IPS-NIHi11 (cell line): ENCODE measurements at places on chromosomes 7 and 10.

- no peak for DNase-seq
These were observed 135.9 kb upstream of the RHEB start for GRCh38 chr7:151655555-151655954.

- no peak for DNase-seq
These were observed 27.3 kb upstream of the SKAP2 start for GRCh38 chr7:26891400-26892350.

- DNase-seq: peak; percentile 82
These were observed 5.7 kb downstream of the KAZALD1 start for GRCh38 chr10:101067356-101068083.

DNA sequence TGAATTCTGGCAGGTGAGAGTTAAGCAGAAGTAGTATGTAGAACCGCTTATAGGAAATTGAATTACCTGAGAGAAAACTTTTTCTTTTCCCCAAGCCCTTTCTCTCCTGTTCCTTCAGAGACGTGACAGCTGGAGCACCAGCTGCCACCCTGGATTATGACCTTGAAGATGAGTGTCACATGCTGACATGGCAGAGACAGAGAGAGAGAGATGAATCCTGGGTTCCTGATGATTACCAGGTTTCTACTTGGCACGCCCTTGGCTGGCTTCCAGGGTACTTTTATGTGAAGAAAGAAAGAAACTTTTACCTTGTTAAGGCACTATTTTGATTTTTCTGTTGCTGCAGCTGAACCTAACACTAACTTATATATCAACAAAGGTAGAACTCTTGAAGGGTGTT lies 99.9 kb downstream of the GPR26 start:
- no peak for DNase-seq

DNA sequence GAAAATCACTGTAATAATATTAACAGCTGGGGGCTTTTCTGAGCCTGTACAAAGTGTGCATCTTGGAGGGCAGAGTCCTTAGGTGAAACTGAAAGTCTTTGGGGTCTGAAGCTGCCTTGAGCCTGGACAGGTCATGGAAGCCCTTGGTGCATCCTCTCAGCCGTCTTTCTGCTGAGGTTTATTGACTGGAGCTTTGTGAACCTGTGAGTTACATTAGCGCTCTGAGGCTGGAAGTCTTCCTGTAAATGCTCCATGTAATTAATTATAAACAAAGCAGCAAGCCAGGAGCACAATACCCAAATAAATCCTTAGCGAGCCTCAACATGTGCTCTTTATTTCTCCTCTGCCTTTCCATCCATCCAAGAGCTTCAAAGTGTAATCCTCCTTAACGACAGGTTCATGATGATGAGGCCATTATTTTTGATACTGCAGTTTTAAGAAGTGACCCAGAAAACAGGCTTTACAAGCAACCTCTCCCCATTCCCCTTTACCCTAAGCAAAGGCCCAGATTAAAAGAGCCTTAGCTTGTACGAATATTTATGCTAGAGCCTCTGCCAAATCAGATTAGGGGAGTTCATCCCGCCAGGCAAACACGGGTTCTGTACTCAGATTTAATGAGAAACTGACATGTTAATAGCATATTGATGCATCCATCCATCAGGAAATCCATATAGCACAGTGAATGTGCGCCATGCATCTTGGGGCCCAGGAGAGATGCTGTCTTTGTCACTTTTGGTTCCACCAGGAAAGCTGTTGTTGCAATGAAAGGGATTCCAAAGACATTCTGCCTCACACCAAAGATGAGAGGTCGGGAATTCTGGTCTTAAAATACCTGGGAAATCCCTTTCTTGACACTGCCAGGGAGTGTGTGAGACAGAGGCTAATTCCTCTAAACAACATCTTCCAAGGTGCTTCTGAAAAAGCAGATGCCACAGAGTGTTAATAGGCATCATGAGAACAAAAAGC lies 118.1 kb downstream of the ANLN start:
- no peak for DNase-seq

GRCh38 chr7:143384661-143385631 lies 3.8 kb downstream of the ZYX start:
- DNase-seq: no peak

GRCh38 chr10:115045499-115045898 lies 47.7 kb upstream of the ATRNL1 start:
- no peak for DNase-seq

- DNase-seq: no peak
These were observed 65.0 kb downstream of the DNAJB6 start for GRCh38 chr7:157401567-157402387.

- DNase-seq: no peak
These were observed 250.6 kb upstream of the KLF6 start for GRCh38 chr10:4035599-4035945.

DNA sequence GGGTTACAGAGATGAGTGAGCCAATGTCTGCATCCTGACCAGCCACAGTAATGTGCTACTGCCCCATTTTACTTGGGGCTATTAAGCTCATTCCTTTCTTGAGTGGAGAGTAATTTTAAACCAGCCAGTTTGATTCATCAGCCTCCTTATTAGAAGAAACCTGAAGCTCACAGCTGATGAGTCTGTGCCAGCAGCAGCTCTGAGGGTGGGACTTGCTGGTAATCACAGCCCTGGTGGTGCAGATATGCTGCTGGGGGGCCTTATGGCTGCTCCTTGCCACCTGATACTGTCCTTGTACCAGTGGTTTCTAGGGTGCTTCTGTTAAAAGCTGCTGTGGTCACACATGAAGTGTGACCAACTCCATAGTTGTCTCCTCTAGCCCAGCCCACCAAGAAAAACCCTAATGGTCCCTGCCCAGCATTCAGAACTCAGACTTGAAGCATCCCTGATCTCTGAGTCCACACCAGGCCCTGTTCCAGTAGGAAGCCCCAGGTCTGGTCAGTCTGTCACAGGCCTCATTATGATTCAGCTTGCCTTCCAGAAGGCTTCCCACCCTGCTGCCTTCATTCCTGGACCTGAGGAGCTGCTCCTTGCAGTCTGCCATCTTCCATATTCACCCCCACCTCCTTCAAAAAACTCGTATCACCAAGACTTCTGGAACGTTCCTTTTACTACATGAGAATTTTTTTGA lies 28.9 kb upstream of the RBM20 start:
- no peak for DNase-seq

DNA sequence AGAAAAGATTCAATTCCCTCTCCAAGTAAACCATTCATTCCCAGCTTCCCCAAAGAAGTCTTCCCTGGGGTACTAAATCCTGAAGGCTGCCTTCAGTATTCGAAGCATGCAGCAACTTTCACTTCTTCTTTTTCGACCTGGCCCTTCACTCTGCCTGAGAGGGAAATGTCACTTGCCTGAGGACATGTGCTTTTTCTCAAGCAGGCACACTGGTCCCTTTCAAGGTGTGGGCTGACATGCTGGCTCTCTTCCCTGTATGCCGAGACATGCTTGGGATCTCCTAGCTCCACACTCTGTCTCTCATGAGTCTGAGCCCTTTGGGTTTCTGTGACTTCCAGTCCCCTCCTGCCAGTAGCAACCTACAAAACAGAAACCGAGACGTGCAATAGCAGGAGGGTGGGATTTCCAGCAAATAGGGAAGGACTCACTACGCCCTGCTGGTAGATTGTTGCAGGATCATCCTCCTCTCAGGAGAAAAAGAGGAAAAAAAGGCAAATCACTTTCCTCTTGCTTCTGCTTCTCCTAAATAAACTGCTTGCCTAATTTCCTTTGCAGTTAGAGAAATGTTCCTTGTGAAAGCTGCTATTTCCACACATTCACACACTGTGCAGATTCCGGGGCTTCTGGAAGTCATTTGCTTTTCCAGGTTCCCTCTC lies 33.5 kb downstream of the FIGNL1 start:
- DNase-seq: no peak

DNA sequence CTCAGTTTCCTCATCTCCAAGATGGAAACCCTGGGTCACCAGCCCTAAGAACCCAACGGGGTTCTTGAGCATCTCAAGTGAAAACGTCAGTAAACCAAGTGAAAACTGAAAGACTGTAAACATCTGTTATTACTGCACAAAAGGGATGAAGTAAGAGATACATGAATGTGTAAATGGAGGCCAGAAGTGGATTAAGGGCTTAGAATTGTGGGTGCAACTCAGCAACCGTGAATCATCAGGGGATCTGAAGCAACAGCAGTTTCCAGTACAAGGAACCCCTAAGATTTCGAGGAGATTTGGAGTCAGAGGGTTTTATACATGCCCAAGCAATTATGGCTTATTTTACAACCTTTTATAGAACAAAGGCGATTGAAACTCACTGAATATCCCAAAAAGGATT lies 95.7 kb upstream of the SVIL start:
- DNase-seq: no peak

- DNase-seq: no peak
These were observed 44.4 kb downstream of the LRRC4 start for GRCh38 chr7:127986581-127987521.

DNA sequence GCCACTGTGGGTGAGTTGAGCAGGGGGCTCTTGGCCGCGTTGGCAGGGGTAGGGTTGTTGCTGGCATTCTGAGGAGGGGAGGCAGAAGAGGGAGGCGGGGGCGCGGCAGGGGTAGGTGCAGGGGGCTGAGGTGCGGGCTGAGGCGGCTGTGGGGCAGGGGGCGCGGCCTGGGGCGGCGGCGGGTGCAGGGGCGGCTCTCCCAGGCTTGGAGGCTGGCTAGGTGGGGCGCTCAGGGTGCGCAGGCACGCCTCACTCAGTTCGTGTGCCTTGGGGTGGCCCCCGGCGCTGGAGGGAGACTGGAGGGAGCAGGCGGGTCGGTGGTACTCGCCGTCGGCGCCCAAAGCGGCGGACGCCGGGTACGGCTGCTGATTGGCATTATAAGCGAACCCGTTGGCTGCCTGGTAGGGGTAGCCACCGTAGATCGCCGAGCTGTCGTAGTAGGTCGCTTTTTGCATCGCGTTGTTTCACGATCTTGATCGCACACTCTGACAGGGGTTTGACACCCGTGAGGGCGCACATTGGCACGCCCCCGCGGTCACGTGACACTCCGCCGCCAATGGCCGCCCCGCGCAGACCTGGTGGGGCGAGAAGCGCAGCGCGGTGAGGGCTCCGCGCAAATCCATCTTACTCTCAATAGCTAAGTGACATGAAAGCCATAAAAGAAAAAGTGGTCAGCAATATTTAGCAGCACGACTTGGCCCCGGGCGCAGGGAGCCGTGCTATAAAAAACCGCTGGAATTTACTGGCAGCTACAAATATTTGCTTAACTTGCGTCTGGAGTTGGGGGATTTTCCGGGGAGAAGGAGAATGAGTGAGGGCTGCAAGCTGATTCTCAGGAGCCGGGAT lies 7.9 kb upstream of the HOXA2 start:
- peak; percentile 72 for DNase-seq

- no peak for DNase-seq
These were observed 70.2 kb downstream of the ABCC2 start for GRCh38 chr10:99852481-99853213.

GRCh38 chr10:86252556-86252955 lies 114.0 kb downstream of the GRID1 start:
- no peak for DNase-seq

DNA sequence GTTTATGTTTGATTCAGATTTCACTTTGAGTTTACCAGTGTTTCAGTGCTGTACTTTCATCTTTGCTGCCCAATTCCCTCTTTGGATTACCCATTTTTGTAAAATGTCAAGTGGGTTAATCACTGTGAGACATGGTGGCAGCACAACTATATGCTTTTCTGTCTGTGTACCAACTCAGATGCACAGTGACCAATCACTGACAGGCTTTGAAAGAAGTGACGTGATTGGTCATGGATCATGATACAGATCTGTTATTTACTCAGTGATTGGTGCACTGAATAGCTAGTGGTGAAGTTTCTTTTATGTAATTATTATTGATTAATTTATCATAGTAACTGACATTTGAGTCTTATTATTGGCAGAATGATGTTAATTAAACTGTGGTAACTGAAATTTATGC lies 126.9 kb downstream of the SDK1 start:
- DNase-seq: peak; percentile 29

DNA sequence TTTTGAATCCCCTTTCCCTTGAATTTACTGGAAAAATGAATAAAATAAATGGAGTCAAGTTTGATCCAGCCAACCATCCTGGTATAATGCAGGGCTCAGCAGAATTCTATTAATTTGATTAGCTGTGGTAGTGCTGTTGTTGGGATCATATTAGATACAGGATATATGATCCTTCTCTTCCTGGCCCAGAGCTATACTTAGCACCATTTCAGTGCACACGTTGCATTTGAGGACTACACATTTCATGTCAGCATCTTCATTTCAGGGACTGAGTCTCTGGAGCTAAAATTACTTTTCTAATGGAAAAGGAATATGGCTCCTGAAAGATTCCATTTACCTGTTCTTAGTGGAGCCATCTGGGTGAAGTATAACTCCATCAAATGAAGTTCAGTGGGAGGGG lies 240.3 kb downstream of the BMPER start:
- DNase-seq: no peak

DNA sequence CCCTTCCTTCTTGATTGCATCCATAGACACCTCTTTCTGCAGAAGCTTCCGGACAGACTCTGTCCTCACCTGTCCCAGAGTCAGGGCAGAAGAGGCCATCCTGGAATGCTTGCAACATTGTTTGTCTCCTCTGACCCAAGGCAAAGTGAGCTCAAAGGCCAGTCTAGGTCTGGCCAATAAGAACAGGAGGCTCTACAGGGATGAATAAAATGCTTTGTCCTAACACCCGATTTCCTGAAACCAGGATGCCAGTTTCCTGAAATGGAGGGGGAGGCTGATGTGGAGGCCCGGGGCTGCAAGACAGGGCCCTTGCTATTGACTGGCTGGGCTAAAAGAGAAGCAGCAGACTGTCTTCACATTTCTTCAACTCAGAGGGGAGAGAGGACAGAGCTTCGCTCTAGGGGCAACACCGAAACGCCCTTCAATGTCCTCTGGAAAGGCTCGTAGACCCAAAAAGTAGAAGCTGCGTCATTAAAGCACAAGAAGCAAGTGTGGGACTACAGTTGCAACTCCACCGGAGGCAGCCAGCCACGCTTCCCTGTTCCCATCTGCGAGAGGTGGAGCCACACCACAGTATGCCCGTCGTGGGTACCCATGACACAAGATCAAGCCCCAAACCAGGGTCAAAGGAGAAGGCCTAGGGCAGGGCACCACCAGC lies 29.1 kb upstream of the NDST2 start:
- DNase-seq: no peak

GRCh38 chr10:22849077-22849805 lies 78.6 kb upstream of the ARMC3 start:
- DNase-seq: no peak

- no peak for DNase-seq
These were observed 47.7 kb upstream of the NRP1 start for GRCh38 chr10:33382216-33382600.

DNA sequence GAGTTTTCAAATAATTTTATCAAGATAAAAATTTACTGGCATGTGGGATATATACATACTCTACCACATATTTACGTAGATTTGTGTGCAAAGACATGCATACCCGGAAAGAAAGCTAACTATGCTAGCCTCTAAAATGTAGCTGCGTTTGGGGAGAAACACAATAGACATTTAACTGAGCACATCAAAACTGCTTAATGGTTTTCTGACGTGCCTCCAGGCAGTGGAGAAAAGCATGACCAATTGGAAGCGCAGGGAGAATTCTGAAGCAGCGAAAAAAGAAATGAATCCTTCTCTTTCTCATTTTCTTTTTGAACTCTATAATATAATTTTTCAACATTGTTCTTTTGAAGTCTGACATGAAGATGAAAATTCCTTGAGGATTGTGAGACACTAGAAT lies 60.3 kb upstream of the LYZL1 start:
- no peak for DNase-seq

GRCh38 chr10:12214763-12215218 lies 18.8 kb downstream of the CDC123 start:
- DNase-seq: peak; percentile 23

- no peak for DNase-seq
These were observed 36.3 kb downstream of the SCART1 start for GRCh38 chr10:133489816-133490588.

GRCh38 chr10:78820007-78820362 lies 248.8 kb upstream of the ZMIZ1 start:
- DNase-seq: no peak
